Motor neuron (in vitro differentiated cells): ENCODE measurements at places on chromosomes 6 and 20. TPM values are rescaled to one million over a fixed set of nuclear protein-coding genes. Genes with fewer than 3 reads are reported as not detected.

PSMB9 gene
- total RNA-seq, result 0.05 and 0.10 TPM in 2 replicates

C6orf15 gene
- 0.39 and 1.00 TPM in 2 replicates for total RNA-seq

EFCAB8 gene
- total RNA-seq, result not detected in 2 replicates

SMLR1 gene
- total RNA-seq, result 2.1 TPM in 2 replicates

DEFB124 gene
- not detected in 2 replicates for total RNA-seq

RAET1L gene
- total RNA-seq, result 3.5 and 5.6 TPM in 2 replicates

F13A1 gene
- 0.46 TPM in 1 of 2 replicates, not detected in the other for total RNA-seq

SLC17A1 gene
- total RNA-seq, result not detected in 2 replicates

TCF15 gene
- 0.93 and 1.1 TPM in 2 replicates for total RNA-seq

SIRPD gene
- 0.50 TPM in 1 of 2 replicates, not detected in the other for total RNA-seq
